Cardiac septum (tissue), 1 donor: ENCODE measurements at places on chromosomes 1 and 21. TPM values are rescaled to one million over a fixed set of nuclear protein-coding genes. Genes with fewer than 3 reads are reported as not detected.

DNA sequence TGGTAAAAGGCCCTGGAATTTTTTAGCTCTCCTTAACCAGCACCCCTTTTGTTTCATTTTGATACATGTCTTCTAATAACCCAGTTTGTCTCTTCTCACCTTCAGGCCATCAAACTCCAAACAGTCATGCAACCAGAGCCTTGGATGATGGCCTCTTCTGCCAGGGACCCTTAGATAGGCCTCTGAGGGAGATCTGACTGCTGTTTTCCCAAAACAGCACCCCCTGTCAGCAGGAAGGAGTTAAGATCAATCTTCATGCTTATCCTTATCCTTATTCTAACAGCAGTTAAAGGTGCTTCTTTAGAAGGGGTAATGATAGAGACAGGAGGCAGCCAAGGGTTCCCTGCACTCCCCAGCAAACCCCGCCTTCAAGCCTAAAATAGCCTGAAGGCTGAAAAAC is 49.5 kb upstream of the VANGL1 start:
- no peak for DNase-seq

DNA sequence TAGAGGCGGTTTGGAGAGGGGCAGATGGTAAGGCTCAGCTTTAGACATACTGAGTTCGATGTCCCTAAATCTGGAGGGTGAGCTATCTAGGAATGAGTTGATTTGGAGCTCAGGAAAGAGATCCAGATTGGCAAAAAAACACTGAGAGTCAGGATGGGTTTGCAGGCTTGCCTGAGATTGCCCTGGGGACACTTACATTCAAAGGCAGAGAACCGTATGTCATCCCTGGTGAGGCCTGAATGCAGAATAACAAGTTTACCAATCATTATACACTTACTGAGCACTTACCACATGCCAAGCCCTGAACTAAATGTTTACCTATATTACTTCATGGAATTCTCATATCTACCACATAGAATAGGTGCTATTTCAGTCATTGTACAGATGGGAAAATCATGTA is 27.5 kb downstream of the TFAP2E start:
- DNase-seq, result no peak

Gene OR6F1
- total RNA-seq, result not detected

- DNase-seq, result no peak
Observed at GRCh38 chr1:204274446-204274845, 60.7 kb upstream of the GOLT1A start.

Gene DNALI1
- 3.0 TPM for total RNA-seq

GRCh38 chr1:192539297-192540092 is 36.1 kb upstream of the RGS1 start:
- DNase-seq, result no peak

Gene TLCD4
- total RNA-seq, result 91.6 TPM
